ENCODE measurements at places on chromosomes 7 and 10.

GRCh38 chr10:28359334-28359733, 56.5 kb upstream of the MPP7 start:
- no peak for DNase-seq

DNA sequence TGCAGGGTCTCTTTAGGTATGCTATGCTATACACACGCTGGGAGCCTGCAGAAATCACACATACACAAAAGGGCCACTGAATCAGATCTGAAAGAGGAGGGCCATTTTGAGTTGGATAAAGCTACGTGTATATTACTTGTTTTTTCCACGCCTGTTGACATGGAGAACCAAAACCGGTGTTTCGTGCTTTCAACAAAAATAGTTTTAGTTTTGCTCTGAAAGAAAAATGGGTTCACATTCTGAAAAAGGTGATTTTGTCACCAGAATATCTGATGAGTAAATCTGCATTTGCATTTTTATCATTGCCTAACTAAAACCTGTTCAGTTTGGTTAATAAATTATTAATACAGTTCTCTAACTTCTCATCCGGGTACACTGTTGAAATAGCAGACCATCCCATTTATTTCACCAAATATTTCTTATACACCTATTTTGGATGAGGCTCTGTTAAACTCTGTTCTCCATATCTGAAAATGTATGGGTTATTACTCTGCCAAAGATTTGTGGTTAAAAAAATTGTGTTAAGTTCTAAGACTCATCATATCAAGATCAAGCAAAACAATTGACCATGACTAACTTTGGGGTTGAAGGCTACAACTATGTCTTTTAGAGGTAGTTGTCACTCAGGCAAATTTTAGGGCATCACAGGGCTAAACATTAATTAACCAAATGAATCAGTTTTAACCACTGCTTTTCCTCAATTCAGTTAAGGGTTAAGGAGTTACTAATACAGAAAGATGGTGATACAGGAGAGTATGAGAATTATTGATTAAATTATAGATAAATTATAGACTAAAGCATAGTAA, 101.2 kb upstream of the RPA3 start:
- DNase-seq = no peak

DNA sequence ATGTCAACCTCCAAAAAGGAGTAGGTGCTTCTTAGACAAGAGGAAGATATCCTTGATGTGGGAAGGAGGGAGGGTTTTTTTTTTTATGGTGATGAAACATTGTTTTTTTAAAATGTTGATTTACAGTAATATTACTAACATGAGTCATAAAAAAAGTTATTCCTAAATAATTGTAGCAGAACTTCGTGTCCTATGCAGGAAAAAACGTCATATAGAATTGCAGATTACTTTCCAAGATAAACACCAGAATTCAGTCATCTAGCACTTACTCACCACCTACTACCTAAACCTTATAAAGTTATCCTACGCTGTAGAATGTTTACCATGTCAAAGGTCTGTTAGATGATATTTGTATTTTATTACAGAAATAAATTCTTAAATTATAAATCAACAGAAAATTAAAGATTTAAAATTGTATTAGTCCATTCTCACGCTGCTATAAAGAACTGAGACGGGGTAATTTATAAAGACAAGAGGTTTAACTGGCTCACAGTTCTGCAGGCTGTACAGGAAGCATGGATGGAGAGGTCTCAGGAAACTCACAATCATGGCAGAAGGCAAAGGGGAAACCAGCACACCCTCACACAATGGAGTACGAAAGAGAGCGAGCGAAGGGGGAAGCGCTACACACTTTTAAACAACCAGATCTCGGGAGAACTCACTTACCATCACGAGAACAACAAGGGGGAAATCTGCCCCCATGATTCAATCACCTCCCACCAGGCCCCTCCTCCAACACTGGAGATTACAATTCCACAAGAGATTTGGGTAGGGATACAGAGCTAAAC, 105.2 kb upstream of the NEBL start:
- DNase-seq = no peak

- no peak for DNase-seq
These were observed 82.3 kb upstream of the FZD1 start for GRCh38 chr7:91181949-91182348.

- DNase-seq = no peak
These were observed 14.9 kb upstream of the EZH2 start for GRCh38 chr7:148898845-148899484.

DNA sequence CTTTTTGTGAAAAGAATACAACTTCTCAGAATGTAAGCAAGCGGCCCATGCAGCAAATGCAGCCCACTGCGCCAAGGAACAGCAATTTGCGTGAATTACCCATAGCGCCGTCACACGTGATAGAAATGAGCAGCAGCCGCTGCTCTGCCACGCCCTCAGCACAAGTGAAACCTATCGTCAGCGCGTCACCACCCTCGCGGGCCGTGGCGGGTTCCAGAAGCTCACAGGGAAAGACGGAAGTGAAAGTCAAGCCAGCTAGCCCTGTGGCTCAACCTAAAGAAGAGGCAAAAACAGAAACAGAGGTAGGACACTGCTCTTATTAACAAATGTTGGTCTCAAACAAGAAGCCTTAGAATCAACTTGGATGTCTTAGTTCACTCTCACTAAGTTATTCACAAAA, 70.5 kb downstream of the SHH start:
- no peak for DNase-seq

GRCh38 chr7:2807845-2808772, 36.0 kb downstream of the GNA12 start:
- DNase-seq = no peak

- DNase-seq = no peak
These were observed 184.1 kb downstream of the BICC1 start for GRCh38 chr10:58696736-58697135.

DNA sequence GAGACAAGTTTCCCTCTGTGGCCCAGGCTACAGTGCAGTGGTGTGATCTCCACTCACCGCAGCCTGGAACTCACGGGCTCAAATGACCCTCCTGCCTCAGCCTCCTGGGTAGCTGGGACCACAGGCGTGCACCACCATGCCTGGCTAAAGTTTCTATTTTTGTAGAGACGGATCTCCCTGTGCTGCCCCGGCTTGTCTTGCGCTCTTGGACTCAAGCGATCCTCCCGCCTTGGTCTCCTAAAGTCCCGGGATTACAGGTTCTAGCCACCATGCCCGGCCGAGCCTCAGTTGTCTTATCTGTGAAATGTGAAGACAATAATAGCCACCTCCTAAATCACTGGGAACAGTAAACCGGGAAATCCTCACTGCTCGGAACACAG, 88.1 kb downstream of the FOXL3 start:
- no peak for DNase-seq

- no peak for DNase-seq
These were observed 42.1 kb downstream of the GSDME start for GRCh38 chr7:24715171-24715570.

DNA sequence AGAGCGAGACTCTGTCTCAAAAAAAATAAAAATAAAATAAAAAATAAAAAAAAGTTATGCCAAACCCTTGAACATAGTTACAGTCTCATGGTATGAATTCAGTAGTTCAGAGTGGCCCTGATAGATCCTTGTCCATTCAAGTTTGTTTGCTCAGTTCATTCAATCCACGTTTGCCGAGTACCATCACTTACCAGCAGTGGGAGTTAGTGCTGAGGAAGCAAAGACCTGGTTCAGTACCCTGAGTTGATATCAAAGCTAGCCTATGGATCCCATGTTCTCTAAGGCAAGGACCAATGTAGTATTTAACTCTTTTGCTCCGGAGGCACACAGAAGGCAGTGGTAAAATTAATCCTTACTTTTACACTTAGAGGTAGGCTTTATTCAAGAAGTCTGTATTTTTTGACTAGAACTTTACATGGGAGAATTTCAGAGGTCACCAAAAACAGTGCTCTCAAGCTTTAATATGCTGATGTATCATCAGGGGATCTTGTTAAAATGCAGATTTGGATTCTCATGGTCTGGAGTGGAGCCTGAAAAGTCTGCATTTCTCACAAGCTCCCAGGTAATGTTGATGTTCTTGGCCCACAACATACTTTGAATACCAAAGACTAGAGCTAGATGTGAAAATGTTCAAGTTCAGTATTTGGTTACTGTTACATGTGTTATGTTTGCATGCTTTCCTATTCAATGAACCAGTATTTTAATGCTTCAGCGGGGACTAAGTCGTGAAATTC, 38.1 kb upstream of the HBP1 start:
- DNase-seq = no peak

DNA sequence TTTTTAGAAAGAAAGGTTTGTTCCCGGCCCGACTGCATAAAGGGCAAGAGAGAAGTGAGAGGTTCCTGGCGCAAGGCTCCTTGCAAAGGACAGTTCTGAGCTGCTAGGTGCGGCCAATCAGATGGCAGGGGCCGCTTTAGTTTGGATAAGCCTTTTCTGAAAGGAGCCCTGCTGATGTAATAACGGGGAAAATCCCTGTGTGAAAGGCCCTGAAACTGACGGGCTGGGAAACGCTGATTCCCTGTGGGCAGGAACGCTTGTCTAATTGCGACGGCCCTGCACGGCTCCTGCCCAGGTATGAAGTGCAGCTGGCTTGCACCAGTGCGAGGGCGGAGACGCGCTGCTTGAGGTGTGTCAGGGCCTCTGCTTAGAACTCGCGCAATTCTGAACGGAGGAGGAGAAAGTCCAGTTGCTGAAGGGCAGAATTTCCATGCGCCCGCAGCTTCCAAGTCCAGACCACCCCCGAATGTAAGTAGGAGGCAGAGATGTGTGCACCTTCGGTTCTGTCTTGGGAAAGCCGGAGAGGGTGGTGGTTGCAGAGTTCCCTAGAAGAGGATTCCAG, 30.5 kb downstream of the TACC2 start:
- DNase-seq = no peak

- DNase-seq = no peak
These were observed 104.3 kb downstream of the CUL2 start for GRCh38 chr10:34985823-34986222.

DNA sequence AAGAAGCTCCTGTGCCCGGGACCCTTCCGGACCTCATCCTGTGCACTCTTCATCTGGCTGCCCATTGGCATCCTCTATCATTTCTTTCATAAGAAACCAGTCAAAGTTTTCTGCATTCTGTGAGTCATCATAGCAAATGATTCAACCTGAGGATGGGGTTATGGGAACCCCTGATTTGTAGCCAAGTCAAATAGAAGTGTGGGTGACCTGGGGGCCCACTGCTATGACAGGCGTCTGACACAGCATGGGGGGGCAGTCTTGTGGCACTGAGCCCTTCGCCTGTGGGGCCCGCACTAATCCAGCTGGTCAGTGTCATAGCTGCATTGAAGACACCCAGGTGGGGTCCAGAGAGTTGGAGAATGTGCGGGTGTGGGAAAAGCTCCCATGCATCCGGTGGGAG, 230.4 kb downstream of the USP6NL start:
- no peak for DNase-seq

All from NCI-H1092 treated with DMSO at 0.1 percent for 48 hours (cell line).